ENCODE measurements at places on chromosomes 4 and X.

- DNase-seq: no peak
Measured at GRCh38 chr4:156329779-156330178, 376.1 kb upstream of the CTSO start.

DNA sequence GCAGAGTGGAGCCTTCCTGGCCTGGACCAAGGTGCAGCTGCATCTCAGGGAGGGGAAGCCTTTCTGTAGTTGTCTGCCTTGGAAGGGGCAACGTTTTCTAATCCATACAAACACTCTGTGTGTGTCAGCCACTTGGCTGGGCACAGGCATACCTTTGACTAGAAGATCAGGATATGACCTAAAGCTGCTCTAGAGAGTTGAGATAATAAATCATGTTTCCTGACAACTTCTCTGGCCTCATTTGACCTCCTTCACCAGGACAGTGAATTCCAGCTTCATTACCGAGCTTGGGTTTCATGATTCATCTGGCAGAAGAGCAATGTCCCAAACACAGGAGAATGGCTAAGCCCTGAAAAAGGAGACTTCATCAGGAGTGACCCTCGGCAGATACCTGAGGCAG, 89.6 kb upstream of the KIT start:
- DNase-seq: peak; percentile 53

DNA sequence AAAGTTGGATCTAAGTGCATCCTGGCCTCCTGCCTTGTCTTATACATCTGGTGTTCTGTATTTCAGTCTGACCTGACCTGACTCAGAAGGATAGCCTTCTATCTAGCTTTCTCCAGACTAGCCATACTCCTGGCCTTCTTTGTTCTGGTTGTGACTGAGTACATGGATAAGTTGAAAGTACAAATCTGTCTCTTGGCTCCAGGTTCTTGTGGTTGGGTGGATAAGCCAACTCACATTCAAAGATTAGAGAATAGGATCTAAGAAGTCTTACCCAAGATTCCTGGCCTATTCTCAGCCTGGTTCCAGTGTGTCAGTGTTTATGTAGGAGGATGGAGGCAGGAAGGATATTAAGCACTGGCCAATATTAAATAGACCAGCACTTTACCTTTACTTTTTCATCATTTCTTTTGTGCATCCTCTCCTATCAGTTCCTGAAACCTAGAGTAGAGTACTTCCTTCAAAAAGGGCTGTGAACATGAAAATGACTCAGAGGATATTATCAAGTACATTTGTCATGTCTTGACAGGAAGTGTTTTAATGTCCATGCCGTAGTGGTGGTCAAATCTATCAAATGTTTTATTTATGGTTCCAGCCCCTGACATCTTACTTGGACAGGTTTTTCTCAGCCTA, 123.5 kb downstream of the IL15 start:
- DNase-seq: no peak

GRCh38 chr4:92031825-92032224, 271.9 kb upstream of the GRID2 start:
- DNase-seq: no peak

DNA sequence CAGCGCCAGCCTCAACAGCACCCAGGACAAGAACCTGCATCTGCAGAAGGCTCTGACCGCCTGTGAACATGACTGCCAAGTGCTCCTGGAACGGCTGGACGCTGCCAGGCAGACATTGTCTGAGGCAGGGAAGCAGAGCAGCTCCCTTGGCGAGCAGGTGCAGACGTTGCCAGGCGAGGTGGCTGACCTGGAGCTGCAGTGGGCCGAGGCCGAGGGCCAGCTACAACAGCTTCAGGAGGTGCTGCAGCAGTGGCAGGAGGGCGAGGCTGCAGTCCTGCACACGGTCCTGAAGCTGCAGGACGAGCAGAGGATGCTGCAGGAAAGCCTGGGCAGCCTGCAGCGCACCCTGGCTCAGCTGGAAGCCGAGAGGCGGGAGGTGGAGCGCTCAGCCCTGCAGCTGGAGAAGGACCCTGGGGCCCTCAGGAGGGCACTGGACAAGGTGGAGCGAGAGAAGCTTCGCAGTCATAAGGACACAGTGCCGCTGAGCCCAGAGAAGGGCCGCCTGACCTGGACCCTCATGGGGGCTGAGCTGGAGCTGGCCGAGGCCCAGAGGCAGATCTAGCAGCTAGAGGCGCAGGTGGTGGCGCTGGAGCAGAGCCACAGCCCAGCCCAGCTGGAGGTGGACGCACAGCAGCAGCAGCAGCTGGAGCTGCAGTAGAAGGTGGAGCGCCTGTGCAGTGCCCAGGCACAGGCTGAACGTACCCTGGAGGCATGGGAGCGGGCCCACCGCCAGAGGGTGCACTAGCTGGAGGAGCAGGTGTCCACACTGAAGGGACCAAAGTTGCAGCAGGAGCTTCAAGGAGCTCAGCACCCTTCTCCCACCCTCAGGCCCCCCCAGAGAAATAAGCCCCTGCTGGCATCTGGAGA, 16.4 kb downstream of the SMIM10L2A start:
- DNase-seq: no peak

Measured in stromal cell of bone marrow (primary cell).